Pericardium fibroblast (primary cell): ENCODE measurements at places on chromosomes 4 and X. TPM values are rescaled to one million over a fixed set of nuclear protein-coding genes. Genes with fewer than 3 reads are reported as not detected.

NXF2 gene
- not detected in 2 replicates for total RNA-seq

LRIT3 gene
- not detected in 2 replicates for total RNA-seq

MAML3 gene
- 3.0 and 3.2 TPM in 2 replicates for total RNA-seq

CSN1S1 gene
- total RNA-seq, result not detected in 2 replicates

AMTN gene
- not detected in 2 replicates for total RNA-seq

FAM236B gene
- not detected in 2 replicates for total RNA-seq

DGAT2L6 gene
- total RNA-seq, result not detected in 2 replicates

PNMA6A gene
- 2.0 and 4.6 TPM in 2 replicates for total RNA-seq

TDO2 gene
- total RNA-seq, result not detected in 2 replicates

HMGB2 gene
- 15.9 and 30.0 TPM in 2 replicates for total RNA-seq

CXorf49B gene
- not detected in 2 replicates for total RNA-seq

CENPI gene
- total RNA-seq, result 1.9 and 2.2 TPM in 2 replicates

HHIP gene
- 8.8 and 13.4 TPM in 2 replicates for total RNA-seq

NUDT10 gene
- 2.0 and 3.0 TPM in 2 replicates for total RNA-seq

PAGE2 gene
- total RNA-seq, result not detected in 2 replicates

HAND2 gene
- 24.9 and 27.2 TPM in 2 replicates for total RNA-seq

BEND2 gene
- not detected in 2 replicates for total RNA-seq

UGT2B15 gene
- not detected in 2 replicates for total RNA-seq

CSN3 gene
- total RNA-seq, result not detected in 2 replicates

POLN gene
- total RNA-seq, result 1.1 and 1.9 TPM in 2 replicates

SSX3 gene
- total RNA-seq, result not detected in 2 replicates

ZNF157 gene
- not detected in 2 replicates for total RNA-seq

FGFBP1 gene
- not detected in 2 replicates for total RNA-seq

UBE2A gene
- total RNA-seq, result 32.1 and 33.8 TPM in 2 replicates
